ENCODE measurements at places on chromosomes 4 and X. TPM values are rescaled to one million over a fixed set of nuclear protein-coding genes. Genes with fewer than 3 reads are reported as not detected.

Gene HMX1
- 0.16 TPM for total RNA-seq

Gene KIT
- 3.3 TPM for total RNA-seq

Gene TCEAL5
- not detected for total RNA-seq

Gene HHIP
- under 0.01 TPM for total RNA-seq

Gene FOXR2
- total RNA-seq, result not detected

Gene CFAP97
- total RNA-seq, result 49.2 TPM

Gene DOK7
- total RNA-seq, result not detected

Data from hair follicle dermal papilla cell (primary cell).